Upper lobe of left lung (tissue), 6 donors: ENCODE measurements at places on chromosomes 7 and 10. TPM values are rescaled to one million over a fixed set of nuclear protein-coding genes. Genes with fewer than 3 reads are reported as not detected.

Gene FAM237B
- not detected for total RNA-seq

Gene CNPY1
- total RNA-seq = not detected

Gene SPDYE9
- total RNA-seq = not detected

Gene MMD2
- total RNA-seq = not detected

Gene CASD1
- 35.1 TPM for total RNA-seq

Gene TEX36
- not detected for total RNA-seq

Gene HDAC9
- total RNA-seq = 9.2 TPM

GRCh38 chr10:26365681-26366358 is 72.3 kb upstream of the APBB1IP start:
- no peak for DNase-seq
- no peaks in the 10 kb centered on the region for H3K36me3 ChIP-seq
- no peak overlapping the region for H3K27ac ChIP-seq
- H3K4me3 ChIP-seq = no peak overlapping the region

DNA sequence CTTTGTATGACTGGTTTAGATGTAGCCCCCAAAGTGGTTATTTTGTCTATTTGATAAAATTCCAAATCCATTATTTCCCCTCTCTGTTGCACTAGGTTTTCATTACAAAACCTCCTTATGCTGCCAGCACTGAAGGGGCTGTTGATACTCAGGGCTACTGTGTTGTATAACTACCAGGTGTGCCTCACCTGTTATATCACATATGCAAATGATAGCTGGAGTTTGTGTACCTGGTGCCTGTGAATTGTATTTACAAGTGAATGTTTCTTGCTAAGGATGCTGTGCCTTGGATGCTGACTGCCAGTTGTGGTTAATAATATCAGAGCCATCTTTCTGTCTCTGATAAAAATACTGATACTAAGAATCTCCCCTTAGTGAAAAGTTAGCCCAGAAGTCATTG is 84.8 kb upstream of the CCDC6 start:
- no peaks in the 10 kb centered on the region for H3K27me3 ChIP-seq
- H3K4me3 ChIP-seq = no peak overlapping the region
- no peak for DNase-seq
- peak overlapping the region; percentile 42 for H3K27ac ChIP-seq
- H3K4me1 ChIP-seq = no peaks in the 10 kb centered on the region

GRCh38 chr7:988963-989529 is 6.1 kb downstream of the CYP2W1 start:
- no peak overlapping the region for H3K4me3 ChIP-seq
- peak; percentile 55 for DNase-seq
- H3K27ac ChIP-seq = no peak overlapping the region
- H3K27me3 ChIP-seq = peaks cover 7% of the 10 kb centered on the region
- peaks cover 3% of the 10 kb centered on the region for H3K4me1 ChIP-seq

GRCh38 chr10:28714401-28715053 is 37.2 kb downstream of the BAMBI start:
- no peaks in the 10 kb centered on the region for H3K36me3 ChIP-seq
- no peaks in the 10 kb centered on the region for H3K4me1 ChIP-seq
- no peak overlapping the region for H3K4me3 ChIP-seq
- no peaks in the 10 kb centered on the region for H3K27me3 ChIP-seq
- H3K27ac ChIP-seq = no peak overlapping the region
- no peak for DNase-seq

DNA sequence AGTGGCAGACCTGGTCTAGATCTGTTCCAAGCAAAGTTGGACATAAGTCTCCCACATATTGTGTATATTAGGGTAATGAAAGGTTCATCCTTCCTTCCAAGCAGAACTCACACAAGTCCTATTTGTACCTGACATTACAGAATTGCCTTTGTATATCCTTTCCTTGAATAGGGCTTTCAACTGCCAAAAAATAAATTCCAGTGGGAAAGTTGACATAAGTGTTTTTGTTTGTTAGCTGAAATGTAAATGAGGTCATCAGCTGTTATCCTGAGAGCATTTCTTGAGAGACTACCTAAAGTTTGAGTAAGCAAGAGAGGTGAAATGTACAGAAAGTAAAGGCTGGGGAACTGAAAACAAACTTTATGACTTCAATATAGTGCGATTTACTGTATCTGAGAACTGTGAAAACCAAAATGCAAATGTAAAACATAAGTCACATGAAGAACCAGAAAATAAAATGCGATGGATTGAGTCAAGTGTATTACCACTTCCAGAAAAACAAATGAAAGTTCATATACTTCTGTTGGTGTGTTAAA is 527.3 kb upstream of the SEMA3D start:
- H3K4me1 ChIP-seq = no peaks in the 10 kb centered on the region
- no peak for DNase-seq
- no peak overlapping the region for H3K4me3 ChIP-seq
- H3K27me3 ChIP-seq = no peaks in the 10 kb centered on the region
- no peak overlapping the region for H3K27ac ChIP-seq

GRCh38 chr10:15745751-15746150 is 26.0 kb upstream of the ITGA8 start:
- no peak overlapping the region for H3K4me3 ChIP-seq
- DNase-seq = no peak
- H3K27me3 ChIP-seq = no peaks in the 10 kb centered on the region
- no peaks in the 10 kb centered on the region for H3K36me3 ChIP-seq

DNA sequence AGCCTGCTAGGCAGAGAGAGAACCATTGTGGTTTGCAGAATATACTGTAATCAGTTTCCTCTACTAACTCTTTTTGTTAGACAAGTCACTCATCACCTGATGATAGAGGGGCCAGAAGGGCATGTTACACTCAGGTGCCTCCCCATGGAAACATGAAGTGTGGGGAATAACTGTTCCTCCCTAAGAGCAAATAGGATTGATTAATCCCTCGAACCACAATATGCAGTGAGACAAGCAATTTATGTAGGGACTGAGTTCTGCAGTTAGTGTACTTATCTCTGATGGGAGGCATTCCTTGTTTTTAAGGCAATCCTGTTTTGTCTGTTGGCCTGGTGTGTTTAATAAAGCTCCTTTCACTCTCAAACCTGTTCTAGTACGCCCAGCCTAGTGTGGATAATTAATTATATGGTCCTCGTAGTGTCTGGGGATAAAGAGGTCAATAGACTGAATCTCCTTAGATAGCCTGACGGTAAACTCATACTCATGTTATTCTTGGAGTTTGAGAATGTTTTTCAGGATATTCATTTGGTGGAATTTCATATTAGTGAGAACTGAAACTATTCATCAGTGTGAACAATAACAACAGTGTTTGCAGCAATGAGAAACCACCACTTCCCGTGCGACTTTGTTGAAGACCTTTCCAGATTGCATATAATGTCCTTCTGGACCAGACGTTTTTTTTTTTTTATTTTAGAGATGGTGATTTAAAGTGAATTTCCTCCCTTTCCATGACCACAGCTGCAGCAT is 344.8 kb upstream of the FZD8 start:
- H3K27me3 ChIP-seq = no peaks in the 10 kb centered on the region
- no peak overlapping the region for H3K4me3 ChIP-seq
- H3K4me1 ChIP-seq = no peaks in the 10 kb centered on the region
- no peaks in the 10 kb centered on the region for H3K36me3 ChIP-seq
- H3K27ac ChIP-seq = no peak overlapping the region

- H3K27ac ChIP-seq = no peak overlapping the region
- no peaks in the 10 kb centered on the region for H3K27me3 ChIP-seq
- H3K4me1 ChIP-seq = peaks cover 9% of the 10 kb centered on the region
- no peaks in the 10 kb centered on the region for H3K36me3 ChIP-seq
Observed at GRCh38 chr7:33750177-33750576, 155.2 kb upstream of the BMPER start.

DNA sequence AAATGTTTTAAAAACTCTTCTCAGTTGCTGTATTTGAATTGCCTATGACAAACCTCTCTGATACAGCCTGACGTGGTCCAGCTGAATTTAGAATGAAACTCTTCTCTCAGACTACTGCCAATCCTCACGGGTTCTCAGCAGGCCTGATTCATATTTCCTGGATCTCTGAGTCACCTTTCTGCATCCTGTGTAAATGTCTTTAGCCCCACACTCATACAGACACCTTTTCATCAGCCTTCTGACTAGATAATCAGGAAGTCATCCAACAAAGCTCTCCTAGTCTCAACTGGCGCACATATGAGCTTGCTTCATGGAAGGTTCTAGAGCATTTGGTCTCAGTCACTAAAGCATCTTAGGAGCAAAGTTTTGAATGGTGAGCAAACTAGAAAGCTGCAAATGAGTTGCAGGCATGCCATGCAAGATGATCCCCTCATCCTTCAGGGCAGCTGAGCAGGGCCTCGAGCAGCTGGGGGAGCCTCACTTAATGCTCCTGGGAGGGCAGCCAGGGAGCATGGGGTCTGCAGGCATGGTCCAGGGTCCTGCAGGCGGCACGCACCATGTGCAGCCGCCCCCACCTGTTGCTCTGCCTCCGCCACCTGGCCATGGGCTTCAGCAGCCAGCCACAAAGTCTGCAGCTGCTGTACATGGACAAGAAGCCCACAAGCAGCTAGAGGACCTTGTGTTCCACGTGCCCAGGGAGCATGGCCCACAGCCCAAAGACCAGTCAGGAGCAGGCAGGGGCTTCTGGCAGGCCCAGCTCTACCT is 182.8 kb downstream of the ARHGAP12 start:
- no peak for DNase-seq
- H3K4me3 ChIP-seq = no peak overlapping the region
- peaks cover 18% of the 10 kb centered on the region for H3K4me1 ChIP-seq
- no peaks in the 10 kb centered on the region for H3K27me3 ChIP-seq
